ENCODE measurements at places on chromosomes 12 and 14.

- DNase-seq = no peak
Measured at GRCh38 chr12:80262346-80262745, 163.0 kb downstream of the OTOGL start.

- DNase-seq = no peak
Measured at GRCh38 chr14:50599700-50600444, 39.9 kb downstream of the ATL1 start.

DNA sequence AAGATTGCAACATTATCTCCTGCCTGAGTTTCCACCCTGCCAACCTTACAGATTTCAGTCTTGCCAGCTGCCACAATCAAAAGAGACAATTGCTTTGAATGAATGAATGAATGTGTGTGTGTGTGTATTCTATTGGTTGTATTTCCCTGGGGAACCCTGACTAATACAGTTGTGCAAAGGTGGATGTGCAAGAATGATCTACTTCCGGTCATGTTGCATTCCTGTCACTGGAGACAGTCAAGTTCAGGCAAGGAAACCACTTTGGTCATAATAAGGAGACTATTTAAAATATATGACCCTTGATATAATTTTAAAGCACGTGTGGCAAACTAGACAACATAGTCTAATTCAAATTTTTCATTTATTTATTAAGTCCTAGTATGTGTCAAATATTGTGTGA, 13.1 kb downstream of the RERG start:
- no peak for DNase-seq

DNA sequence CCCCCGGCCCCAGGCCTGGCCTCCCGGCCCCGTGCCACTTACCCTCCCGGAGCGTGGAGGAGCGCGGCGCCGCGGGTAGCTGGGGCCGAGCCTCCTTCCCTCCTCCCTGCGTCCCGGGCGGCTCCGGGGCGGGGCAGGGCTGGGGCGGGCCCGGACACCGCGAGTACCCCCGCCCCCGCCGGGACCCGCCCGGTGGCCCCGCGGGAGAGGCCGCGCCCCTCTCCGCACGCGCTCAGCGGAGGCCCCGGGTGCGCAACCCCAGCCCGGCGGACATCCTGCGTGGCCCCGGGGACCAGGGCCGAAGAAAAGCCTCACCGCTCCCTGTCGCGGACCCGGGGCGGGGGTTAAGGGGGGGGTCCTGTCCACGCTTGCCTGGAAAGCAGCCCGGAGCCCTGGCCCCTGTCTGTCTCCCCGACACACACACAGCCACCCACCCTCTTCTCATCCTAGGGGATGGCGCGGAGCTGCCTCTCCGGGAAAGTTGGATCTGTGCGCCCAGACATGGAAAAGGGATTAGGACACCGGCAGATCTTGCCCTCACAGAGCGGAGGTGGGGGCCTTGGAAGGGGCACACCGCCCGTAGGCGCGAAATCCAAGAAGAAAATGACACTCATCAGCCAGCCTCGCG, at the start of gene SYNE3:
Gene SYNE3, minus strand, starts transcription at position 97 of the 628 bp plus-strand sequence. CDS start 40,829 bp downstream, outside the sequence.
- peak; percentile 70 for DNase-seq

DNA sequence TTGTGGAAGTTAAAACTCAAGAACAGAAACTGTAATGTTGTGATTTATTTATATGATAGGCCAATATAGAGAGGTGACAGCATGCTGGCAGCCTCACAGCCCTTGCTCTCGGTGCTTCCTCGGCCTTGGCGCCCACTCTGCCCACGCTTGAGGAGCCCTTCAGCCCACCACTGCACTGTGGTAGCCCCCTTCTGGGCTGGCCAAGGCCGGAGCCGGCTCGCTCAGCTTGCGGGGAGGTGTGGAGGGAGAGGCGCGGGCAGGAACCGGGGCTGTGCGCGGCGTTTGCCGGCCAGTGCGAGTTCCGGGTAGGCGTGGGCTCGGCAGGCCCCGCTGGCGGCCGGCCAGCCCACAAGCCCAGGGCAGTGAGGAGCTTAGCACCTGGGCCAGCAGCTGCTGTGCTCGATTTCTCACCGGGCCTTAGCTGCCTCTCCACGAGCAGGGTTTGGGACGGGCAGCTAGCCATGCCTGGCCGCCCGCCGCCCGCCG, 65.8 kb upstream of the SLC8A3 start:
- DNase-seq = peak; percentile 7

GRCh38 chr12:46944088-46944487, 118.3 kb upstream of the SLC38A4 start:
- no peak for DNase-seq

GRCh38 chr12:12099102-12099501, 28.4 kb downstream of the BCL2L14 start:
- no peak for DNase-seq
